Activated CD4-positive, alpha-beta T cell treated with anti-CD3 and anti-CD28 coated beads, Interleukin-10, Interleukin-2, amounts not matched to agents 100 ng/mL and 50 ng/mL, durations not matched to agents 16 hours and 8 hours (primary cell): ENCODE measurements at places on chromosomes 6 and 20.

DNA sequence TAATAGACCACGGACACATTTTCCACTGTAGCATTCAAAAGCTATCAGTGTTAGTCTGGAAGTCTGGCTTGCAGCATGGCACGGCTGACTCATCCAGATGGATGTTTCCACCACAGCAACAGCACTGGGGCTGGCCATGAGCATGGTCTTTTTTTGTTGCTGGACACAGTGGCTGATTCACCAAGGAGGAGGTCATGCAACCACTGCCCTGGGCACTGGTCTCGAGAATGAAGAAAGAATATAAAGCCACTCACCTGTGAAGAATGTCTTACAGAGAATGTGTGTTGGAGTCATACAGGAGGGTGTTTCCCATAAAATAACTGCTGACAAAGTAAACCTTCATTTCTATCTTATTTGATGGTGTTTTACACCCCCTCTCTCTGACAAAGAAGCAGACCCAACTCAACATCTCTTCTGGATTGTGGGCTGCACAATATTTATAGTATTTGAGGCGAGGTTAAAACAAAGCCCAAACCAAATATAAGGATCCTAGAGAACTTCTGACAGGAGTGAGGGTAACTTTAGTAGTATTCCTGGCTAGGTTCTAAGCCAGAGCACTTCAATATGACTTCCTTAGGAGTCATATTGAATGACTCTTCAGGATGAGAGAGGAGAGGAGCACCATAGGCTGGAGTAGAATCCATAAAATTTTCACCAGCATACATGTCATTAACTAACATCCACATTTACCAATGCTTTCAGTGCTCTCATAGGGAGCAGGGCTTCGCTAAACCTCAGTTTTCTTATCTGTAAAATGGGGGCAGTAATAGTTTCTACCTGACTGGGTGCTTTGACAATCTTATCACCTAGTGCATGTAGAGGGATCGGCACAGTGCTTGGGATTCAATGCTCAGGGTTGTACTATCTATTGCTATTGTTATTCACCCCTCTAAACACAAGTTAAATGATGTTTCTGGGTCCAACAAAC lies 121.4 kb downstream of the KIF13A start:
- no peak for DNase-seq

DNA sequence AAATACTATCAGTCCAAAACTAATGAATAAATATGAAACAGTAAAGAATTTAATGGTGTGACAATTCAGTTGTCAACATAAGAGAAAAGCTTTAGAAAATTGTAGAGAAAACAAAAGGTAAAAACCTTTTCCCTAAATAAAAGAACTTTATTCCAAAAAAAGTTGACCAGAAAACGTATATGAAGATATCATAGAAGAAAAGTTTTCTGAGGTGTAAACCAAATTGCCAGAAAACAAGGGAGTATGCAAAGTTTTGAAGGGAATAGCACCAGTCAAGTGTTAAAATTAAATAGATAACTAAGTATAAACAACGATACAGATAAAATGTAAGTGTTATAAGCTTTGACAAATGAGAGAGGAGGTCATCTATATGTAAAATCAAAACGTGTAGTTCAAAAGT lies 104.9 kb downstream of the HIVEP1 start:
- DNase-seq: no peak

DNA sequence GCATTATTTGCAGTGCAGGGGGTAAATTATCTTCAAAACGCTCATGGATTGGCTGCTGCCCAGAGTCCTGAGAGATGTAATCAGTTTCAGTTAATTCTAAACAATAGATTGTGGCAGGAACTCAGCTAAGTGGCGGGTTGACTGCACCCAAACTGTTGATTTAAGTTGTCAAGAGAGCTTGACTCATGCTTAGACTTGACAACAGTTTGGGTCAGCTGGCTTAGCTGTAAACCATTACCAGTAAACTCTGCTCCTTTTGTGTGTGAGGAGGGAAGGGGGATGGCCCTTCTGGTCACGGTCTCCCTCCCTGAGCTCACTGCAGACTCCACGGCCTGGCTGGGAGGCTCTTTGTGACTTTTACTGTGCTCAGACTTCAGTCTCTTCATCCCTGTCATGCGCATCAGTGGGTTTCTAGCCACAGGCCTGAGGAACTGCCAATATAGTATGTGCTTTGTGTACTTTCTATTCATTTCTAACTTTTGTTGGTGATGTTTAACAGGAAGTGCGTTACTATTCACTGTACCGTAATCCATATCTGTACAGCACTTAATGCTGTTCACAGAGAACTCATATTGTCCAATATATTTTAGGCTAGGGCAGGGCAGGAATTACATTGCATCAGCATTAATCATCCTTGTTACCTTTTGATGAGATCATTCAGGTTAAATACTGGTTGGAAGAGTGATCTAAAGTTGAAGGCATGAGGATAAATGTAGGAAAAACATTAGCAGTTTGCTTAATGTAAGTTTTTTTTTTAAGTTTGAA lies 488.3 kb downstream of the CDKAL1 start:
- no peak for DNase-seq

DNA sequence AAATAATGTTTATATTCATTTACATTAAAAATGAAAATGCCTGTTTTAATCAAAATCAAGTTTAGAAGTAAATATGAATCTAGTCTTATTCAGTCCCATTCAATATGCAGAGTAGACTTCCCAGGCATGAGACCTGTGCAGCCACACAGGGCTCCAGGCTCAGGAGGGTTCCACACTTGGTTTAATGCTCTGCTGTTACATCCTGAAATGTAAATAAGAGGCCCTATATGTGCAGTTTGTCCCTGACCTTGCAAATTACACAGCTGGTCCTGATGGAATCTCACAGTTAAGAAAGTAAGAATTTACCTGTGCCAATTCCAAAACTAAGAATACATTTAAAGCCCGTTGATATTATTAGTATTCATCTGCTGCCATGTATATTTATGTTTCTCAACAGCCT lies 79.4 kb downstream of the ARHGAP18 start:
- DNase-seq: no peak

GRCh38 chr20:57392512-57393271 lies 1.5 kb downstream of the RBM38 start:
- peak; percentile 91 for DNase-seq
